Activated T-helper 17 cell treated with anti-CD3 and anti-CD28 coated beads, Interleukin-2, amount 50 U/mL, for 72 hours (primary cell): ENCODE measurements at places on chromosomes 12 and 14.

GRCh38 chr14:74510959-74511409 is 17.4 kb downstream of the ISCA2 start:
- no peak overlapping the region for H3K27ac ChIP-seq
- no peaks in the 10 kb centered on the region for H3K4me1 ChIP-seq
- ATAC-seq, result no peak

DNA sequence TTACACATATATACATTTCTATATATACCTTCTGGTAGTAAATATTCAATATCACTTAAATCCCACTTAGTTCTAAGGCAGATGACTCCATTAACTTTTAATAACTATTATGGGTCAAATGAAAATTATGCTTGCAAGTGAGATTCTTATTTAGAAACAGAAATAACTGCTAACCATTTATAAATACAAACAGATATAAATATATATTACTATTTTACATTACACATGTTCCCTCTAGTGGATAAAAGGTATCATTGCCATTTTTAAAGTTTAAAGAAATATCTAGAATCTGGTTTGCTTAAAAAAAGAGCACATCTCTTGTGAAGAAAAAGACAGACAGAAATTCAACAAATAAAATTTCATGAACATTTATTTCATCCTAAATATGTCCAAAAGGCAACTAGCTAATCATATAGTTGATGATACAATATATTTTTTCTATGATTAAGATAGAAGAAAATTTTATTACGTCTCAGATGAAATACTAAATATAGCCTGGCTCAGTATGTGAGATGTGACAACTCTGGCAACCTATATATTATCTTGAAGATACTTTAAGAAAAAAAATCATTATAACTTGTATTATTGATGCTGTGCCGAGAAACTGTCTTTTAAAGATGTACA is 11.7 kb upstream of the RAD51AP1 start:
- peaks cover 4% of the 10 kb centered on the region for H3K4me1 ChIP-seq
- H3K27ac ChIP-seq, result no peak overlapping the region
- no peaks in the 10 kb centered on the region for H3K27me3 ChIP-seq
- no peak for ATAC-seq
- no peak overlapping the region for H3K4me3 ChIP-seq

DNA sequence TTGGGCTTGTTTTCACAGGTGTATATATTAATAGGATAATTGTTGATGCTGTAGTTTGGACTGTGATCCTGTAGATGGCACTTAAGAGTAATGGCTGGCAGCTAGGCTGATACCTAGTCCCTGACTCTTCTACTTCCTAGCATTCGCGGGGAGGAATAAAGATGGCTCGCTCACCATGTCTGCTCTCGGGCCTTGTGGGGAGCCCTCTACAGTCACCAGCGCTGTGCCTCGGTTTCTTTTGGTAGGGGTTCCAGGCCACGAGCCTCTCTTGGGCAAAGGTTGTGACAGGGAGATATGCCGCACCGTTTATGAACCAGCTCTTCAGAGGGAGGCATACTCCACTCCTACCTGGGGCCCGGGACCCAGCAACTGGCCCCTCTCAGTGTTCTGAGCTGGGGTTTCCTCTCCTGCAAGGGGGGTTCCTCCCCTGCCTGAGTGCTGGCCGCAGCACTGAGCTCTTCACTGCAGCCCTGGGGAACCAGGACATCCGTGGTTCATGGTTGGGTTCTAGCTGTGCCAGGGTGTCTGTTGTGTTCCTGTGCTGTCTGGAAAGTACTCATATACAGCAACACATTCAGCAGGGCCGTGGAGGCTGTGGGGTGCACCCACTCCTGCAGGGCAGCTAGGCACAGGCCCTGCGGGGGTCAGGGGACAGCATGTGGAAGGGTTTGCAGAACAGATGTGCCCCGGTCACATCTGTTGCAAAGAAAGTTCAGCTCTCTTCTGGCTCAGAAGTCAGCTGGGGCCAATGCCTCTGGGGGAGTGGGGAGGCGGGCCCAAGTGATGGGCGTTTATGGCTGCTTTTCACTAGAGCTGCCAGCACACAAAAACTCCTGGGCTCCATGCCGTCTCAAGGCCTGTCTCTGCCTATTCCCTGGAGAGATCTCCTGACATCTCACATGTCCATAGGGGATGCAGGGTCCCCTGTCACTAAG is 147.9 kb downstream of the PPFIA2 start:
- H3K27ac ChIP-seq, result no peak overlapping the region
- H3K36me3 ChIP-seq, result no peaks in the 10 kb centered on the region
- ATAC-seq, result no peak
- H3K4me1 ChIP-seq, result no peaks in the 10 kb centered on the region
- peaks cover 3% of the 10 kb centered on the region for H3K27me3 ChIP-seq

- H3K27ac ChIP-seq, result no peak overlapping the region
- H3K4me1 ChIP-seq, result no peaks in the 10 kb centered on the region
- H3K27me3 ChIP-seq, result peaks cover 23% of the 10 kb centered on the region
Observed at GRCh38 chr12:51622564-51622963, 31.5 kb downstream of the SCN8A start.

DNA sequence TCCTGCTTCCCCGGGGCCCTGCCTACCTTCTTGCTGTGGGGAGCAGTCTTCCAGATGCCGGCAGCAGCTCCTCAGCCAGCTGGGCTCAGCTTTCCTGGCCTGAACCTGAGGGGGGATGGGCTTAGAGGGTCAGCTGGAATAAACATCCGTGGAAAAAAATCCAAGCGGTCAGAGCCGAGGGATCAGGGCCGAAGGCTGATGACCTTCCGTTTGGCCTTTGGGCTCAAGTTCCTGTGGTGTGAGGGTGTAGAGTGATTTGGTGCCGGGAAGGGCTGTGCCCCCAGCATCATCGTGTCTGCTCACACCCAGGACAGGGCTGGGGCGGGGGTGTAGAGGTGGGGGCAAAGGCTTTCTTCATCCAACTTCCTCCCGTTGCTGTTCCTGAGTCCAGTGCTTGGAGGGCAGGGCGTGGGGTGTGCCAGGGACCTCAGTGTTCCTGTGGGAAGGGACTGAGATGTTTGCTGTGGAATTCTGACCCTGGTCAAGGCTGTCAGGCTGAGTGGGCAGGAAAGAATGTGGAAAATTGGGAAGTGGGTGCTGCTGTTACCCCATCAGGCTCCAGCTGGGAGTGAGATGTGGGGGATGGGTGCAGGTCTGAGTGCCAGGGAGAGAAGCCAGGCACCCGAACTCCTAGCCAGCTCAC is 2.6 kb downstream of the SMIM41 start:
- peak overlapping the region; percentile 77 for H3K27ac ChIP-seq
- peaks cover 6% of the 10 kb centered on the region for H3K27me3 ChIP-seq
- peaks cover 6% of the 10 kb centered on the region for H3K4me1 ChIP-seq

DNA sequence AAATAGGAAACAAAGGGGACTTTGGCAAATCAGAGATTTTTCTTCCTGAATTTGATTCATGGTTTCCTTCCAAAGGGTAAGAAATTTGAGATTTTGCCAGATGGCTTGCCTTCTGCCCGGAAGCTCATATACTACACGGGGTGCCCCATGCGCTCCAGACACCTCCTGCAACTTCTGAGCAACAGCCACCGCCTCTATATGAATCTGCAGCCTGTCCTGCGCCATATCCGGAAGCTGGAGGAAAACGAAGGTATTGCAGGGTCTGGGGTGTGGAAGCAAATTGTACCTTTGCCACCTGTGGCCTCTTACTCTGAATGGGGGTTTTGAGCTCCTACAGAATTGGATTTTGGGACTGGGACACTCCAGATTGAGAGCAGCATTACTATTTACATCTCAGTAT is 63.5 kb downstream of the FRMD6 start:
- no peaks in the 10 kb centered on the region for H3K27me3 ChIP-seq
- no peaks in the 10 kb centered on the region for H3K36me3 ChIP-seq
- no peak overlapping the region for H3K27ac ChIP-seq
- no peaks in the 10 kb centered on the region for H3K4me1 ChIP-seq
- H3K4me3 ChIP-seq, result no peak overlapping the region
- ATAC-seq, result no peak
